ENCODE measurements at places on chromosomes 1 and 21. TPM values are rescaled to one million over a fixed set of nuclear protein-coding genes. Genes with fewer than 3 reads are reported as not detected.

DNA sequence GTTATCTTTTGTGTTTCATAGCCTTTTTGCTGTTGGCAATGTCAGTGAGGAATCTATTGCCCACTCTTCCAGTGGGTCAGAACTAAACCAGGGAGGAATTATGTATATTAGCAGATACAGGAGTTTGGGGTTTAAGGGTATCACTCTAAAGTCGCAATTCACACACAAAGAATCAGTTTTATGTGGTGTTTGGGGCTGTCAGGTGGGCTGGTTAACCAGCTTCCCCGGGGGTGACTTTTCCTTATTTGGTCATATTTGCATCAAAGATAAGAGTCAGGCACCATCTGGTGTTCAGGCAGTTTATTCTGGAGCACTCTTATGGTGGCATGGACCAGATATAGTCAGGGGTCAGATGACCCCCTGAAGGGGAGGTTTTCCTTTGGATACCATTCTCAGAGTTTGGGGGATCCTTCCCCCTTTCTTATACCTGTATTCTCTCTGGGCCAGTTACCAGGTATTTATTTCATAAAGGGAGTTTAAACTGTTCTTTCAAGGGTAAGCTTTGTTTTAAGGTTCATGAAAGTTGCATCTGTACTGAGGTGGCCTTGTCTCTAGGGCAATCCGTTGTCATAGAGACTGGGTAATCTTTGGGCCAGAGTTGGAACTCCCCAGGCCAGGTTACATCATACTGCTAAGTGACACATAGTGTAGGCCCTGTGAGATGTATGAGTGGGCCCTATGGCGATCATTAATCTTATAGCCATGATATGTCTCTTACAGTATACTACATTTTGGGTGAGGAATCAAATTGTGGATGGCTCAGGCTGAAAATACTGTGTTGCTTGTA, 148.2 kb downstream of the RWDD3 start:
- DNase-seq = no peak

DNA sequence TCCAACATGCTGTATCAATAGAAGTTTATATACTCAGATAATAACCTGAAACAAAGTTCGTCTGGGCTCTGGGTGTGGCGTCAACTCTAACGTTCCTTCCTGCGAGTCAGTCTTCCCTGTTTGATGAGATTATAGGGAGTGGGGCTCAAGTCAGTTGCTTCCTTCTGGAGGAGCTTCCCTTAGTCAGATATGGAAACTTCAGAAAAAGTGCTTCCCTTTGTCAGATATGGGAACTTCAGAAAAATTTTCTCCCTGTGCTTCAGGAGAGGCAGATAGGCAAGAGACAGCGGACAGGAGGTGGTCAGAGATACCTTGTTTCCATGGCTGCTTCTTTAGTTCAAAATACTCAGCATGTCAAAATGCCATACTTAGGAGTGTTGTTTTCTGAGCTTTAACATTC, 51.1 kb upstream of the PRDX6 start:
- DNase-seq = no peak

GRCh38 chr1:248926401-248927182, 20.6 kb downstream of the PGBD2 start:
- DNase-seq = no peak

Gene KCND3
- total RNA-seq = 0.61 TPM
